NCI-H2081 treated with DMSO at 0.1 percent for 48 hours (cell line): ENCODE measurements at places on chromosomes 2 and 18.

DNA sequence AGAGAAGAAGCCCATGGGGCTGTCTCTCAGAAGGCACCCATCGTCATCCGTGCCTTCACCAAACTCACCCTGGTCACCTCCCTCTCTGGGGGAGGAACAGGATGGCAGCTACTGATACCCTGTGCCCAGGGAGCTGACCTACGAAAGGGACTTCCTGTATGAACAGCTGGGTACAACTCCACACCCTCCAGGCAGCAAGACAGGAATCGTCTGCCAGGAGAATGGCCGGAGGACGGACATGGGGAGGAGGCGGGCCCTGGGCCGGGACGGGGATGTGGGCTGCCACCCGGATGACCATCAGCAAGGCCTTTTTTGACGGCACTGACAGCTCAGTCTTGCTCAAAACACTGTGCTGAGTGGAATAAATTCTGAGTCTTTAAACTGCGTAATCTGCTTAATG is 243.6 kb downstream of the HDAC4 start:
- DNase-seq: no peak

DNA sequence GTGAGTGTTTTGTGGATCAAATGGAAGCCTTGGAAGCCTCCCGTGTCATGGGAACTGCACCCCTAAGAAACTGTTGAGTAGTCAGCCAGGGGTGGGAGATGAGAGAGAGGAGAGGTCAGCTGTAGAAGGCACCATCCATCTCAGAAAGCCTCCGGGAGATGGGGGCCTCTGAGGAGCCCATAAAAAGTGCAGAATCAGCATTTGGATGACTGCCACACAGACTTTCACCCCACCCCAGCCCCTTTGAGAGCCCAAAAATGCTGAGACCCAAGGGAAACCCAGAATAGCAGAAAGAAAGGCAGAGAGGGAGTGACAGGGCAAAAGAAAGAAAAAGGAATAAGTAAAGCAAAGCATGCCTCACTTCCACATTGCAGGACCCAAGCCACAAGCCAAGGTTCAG is 443.1 kb upstream of the ZEB2 start:
- DNase-seq: no peak

DNA sequence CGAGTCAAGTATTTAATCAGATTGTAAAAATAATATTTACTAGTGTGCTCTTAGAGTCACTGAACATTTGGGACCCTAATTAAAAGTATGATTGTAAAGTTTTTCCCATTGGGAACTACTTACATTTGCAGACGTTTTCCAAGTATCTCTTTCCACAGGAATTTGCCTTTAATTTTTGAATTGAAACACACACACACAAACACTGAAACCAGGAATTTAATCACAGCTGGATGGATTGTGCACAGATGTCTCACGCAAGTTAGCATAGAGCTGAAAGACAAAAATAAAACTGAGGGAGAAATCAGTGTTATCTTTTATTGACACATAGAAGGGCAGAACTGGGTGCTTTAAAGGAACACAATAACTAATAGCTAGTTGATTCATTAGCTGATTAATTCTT is 230.7 kb downstream of the RND3 start:
- no peak for DNase-seq

- peak; percentile 30 for DNase-seq
Observed at GRCh38 chr2:230068651-230069055, at the start of gene SLC16A14. Gene SLC16A14, minus strand, starts transcription at chr2:230068924. Its CDS starts 9,572 bp downstream, at chr2:230059352.

DNA sequence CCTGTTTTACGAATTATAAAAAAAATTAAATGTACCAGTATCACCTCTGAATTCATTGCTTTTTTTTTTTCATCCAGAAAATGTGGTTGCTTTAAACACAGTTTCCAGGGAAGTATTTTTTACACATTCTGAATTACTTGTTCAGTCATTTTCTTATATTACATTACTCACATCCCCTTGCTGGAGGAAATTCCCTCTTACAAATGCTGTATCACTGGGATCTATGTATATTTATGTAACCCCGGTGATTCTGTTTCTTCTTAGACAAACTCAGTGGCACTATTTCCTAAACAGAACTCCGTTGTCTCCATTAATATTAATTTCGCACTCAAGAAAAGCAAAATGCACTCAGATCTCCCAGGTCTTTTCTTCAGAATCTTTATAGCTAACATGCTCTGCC is 1078.5 kb upstream of the ZEB2 start:
- no peak for DNase-seq

- DNase-seq: no peak
Observed at GRCh38 chr2:114061566-114062098, 171.7 kb downstream of the ACTR3 start.

- no peak for DNase-seq
Observed at GRCh38 chr2:122532072-122532344, 776.6 kb downstream of the TSN start.

GRCh38 chr18:47191961-47192360 is 15.8 kb upstream of the IER3IP1 start:
- no peak for DNase-seq
